ENCODE measurements at places on chromosomes 5 and 9. TPM values are rescaled to one million over a fixed set of nuclear protein-coding genes. Genes with fewer than 3 reads are reported as not detected.

DNA sequence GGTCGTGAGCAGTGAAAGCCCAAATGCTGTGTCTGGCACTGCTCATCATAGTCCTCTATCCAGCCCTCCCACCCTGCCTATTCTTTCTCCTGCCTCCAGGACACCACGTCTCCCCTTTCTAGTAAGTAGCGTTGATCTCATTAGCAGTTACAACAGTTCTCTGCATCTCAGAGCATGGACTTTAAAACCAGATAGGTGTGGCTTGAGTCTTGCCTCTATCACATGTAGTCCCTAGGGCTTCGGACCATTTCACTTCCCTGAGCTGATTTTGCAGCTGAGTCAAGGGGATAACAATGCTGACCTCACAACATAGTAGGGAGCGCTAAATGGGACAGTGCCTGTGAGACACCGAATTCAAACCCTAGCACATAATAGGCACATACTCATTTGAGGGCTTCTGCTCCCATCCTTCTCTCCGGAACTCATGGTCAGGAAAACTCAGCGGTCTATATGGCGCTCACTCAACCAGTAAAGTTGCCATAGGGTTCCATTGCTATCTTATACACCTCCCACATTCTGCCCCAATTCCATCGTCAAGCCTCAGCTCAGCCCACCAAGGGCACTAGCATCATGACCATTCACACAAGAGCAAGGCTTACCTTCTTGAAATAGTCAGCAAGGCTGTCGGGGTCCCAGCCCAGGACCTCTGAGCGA, 515 bp downstream of the LCP2 start:
- H3K27ac ChIP-seq: peak overlapping the region; percentile 98
- H3K36me3 ChIP-seq: peaks cover 50% of the 10 kb centered on the region
- peak overlapping the region; percentile 99 for H3K4me3 ChIP-seq
- DNase-seq: no peak

GRCh38 chr9:117729375-117729774, 25.2 kb downstream of the TLR4 start:
- no peak overlapping the region for H3K27ac ChIP-seq
- peaks cover 10% of the 10 kb centered on the region for H3K27me3 ChIP-seq
- no peaks in the 10 kb centered on the region for H3K36me3 ChIP-seq
- DNase-seq: no peak
- no peak overlapping the region for H3K4me3 ChIP-seq
- H3K4me1 ChIP-seq: no peaks in the 10 kb centered on the region

GRCh38 chr5:170552621-170553115, 48.8 kb downstream of the KCNIP1 start:
- DNase-seq: no peak
- no peaks in the 10 kb centered on the region for H3K27me3 ChIP-seq
- no peak overlapping the region for H3K27ac ChIP-seq
- H3K4me3 ChIP-seq: no peak overlapping the region
- H3K36me3 ChIP-seq: no peaks in the 10 kb centered on the region
- H3K4me1 ChIP-seq: no peaks in the 10 kb centered on the region

- H3K36me3 ChIP-seq: no peaks in the 10 kb centered on the region
- no peaks in the 10 kb centered on the region for H3K27me3 ChIP-seq
- no peaks in the 10 kb centered on the region for H3K4me1 ChIP-seq
- H3K27ac ChIP-seq: no peak overlapping the region
- no peak overlapping the region for H3K4me3 ChIP-seq
These were observed 264.8 kb downstream of the CETN3 start for GRCh38 chr5:90144625-90145327.

DNA sequence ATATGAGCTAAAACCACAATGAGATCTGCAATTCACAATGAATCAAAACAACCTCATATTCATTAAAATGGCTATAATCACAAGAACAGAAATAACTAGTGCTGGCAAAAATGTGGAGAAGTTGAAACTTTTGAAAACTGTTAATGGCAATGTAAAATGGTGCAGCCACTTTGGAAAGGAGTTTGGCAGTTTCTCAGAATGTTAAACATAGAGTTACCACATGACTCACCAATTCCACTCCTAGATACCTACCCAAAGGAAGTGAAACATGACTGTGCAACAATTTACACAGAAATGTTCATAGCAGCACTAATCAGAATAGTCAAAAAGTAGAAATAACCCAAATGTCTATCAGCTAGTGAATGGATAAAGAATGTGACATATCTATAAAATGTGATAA, 862.2 kb downstream of the DTWD2 start:
- no peaks in the 10 kb centered on the region for H3K4me1 ChIP-seq
- H3K4me3 ChIP-seq: no peak overlapping the region
- no peaks in the 10 kb centered on the region for H3K27me3 ChIP-seq
- no peaks in the 10 kb centered on the region for H3K36me3 ChIP-seq

DNA sequence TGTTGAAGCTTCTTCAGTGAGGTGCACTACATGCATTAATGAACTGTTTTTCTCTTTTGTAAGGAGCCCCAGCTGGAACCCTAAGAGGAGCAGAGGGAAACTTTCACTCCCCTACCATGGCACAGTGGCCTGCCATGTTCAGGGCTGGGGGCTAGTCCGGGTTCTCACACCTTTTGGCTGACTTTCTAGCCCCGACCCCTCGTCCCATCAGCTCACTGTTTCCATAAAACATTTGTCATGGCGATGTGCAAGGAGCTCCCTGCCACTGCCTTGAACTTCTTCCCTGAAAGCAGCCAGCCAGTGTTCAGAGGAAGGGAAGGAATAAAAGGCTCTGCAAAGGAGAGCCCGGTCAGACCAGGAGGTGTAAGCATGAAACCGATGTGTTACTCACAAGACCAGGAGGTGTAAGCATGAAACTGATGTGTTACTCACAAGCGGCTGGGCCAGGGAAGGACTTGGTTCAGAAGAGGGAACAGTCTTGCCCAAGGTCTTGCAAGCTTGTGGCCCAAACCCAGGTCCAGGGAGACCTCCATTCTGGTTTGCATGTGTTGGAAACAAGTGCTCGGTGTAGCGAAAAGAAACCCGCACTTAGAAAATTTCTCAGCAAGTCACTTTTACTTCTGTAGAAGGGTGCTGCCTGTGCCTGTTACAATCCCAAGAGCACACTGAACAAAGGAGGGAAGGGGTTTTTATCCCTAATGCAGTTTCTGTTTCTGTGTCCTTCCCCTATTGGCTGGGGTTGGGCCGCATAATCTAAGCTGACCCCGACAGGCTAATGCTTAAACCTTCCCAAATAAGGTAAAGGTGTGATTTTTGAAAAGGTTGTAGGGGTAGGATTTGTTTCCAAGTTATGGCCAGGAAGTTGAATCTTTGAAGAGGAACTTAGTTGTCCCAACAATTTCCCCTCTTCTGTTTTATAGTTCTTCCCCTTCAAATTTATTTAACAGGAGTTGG, 3.4 kb upstream of the ABO start:
- H3K4me3 ChIP-seq: no peak overlapping the region
- H3K27ac ChIP-seq: no peak overlapping the region
- H3K27me3 ChIP-seq: peaks cover 23% of the 10 kb centered on the region
- peaks cover 4% of the 10 kb centered on the region for H3K4me1 ChIP-seq
- no peaks in the 10 kb centered on the region for H3K36me3 ChIP-seq

DNA sequence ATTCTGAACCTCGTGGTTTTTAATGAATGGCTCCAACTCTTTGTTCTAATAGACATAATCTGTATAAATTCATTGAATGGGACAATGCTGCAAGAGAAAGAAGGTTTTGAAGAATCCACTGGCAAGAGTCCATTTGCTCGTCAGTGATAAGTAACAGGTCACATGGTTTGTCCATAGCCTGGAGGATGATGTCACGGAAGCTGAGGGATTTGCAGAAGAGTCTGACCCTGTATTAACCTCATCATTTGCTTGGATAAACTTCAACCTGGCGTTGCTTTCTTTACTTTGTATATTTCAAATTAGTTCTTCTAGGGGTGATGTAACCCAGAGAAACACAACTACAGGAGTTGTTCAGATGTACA, 197.4 kb downstream of the GAS1 start:
- no peak overlapping the region for H3K4me3 ChIP-seq
- H3K4me1 ChIP-seq: no peaks in the 10 kb centered on the region
- no peaks in the 10 kb centered on the region for H3K36me3 ChIP-seq
- H3K27ac ChIP-seq: no peak overlapping the region
- H3K27me3 ChIP-seq: no peaks in the 10 kb centered on the region

GRCh38 chr5:143315929-143316328, 87.6 kb downstream of the NR3C1 start:
- H3K27ac ChIP-seq: no peak overlapping the region
- H3K36me3 ChIP-seq: peaks cover 33% of the 10 kb centered on the region
- H3K27me3 ChIP-seq: no peaks in the 10 kb centered on the region
- H3K4me1 ChIP-seq: peaks cover 34% of the 10 kb centered on the region
- no peak overlapping the region for H3K4me3 ChIP-seq

DNA sequence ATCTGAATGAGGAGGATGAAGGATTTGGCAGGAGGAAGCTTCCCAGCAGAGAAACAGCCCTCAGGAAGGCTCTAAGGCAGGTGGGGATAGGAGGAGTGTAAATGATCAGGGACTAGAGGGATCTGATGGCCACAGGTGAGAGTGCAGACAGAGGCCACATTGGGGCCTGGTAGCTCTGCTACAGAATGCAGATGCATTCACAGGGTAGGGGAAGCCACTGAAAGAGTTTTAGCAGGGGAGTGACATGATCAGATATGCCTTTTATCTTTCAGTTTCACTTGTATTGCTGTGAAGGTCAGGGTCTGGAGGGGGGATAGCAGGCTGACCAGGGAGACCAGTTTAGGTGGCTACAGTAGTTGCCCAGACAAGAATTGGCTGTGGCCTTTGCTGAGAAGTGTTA, 3.0 kb downstream of the TXNDC15 start:
- DNase-seq: no peak
- H3K27me3 ChIP-seq: no peaks in the 10 kb centered on the region
- H3K27ac ChIP-seq: peak overlapping the region; percentile 69
- peaks cover 30% of the 10 kb centered on the region for H3K36me3 ChIP-seq
- H3K4me1 ChIP-seq: peaks cover 54% of the 10 kb centered on the region

DNA sequence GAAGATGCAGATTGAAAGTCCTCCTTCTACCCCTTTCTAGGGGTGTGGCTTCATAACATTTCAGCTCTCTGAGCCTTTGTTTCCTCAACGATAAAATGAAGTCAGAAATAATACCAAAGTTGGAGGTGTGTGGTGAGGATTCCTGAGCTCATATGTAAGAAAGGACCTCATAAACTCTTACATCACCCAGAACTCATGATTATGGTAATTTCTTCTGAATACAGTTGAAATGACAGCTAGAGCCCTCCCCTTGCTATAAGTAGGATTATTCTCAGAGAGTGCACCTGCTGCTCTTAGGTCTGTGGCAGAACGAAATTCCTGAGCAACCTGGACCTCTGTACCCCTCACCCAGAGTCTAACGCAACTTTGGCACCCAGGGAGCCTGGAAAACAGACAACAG, 291.4 kb upstream of the KLF4 start:
- no peaks in the 10 kb centered on the region for H3K27me3 ChIP-seq
- H3K4me1 ChIP-seq: no peaks in the 10 kb centered on the region
- no peak for DNase-seq

DNA sequence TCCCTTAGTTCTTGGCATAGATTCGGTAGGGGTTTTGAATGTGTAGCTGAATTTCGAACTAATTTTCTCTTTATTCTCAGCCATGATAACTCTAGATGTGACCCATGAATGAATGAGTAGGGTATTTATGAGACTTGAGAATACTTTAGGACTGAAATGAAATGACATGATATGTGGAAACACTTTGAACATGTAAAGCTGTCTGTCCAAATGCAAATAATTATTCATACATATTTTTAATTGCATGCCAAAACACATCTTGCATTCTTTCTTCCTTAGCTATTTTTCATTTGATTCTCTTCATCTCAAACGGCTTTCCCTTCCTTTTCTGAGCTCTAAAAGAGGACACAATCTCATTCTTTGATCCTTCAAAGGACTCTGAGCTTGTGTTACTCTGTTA, 3.4 kb downstream of the NNT start:
- H3K4me3 ChIP-seq: no peak overlapping the region
- no peak overlapping the region for H3K27ac ChIP-seq
- no peaks in the 10 kb centered on the region for H3K27me3 ChIP-seq
- DNase-seq: no peak

The ABLIM3 gene
- not detected for total RNA-seq

The KCNT1 gene
- not detected for total RNA-seq

The SPATA31C1 gene
- total RNA-seq: not detected

The MCC gene
- total RNA-seq: 0.88 TPM

The CCL27 gene
- not detected for total RNA-seq

Data from activated T-helper 1 cell treated with anti-CD3 and anti-CD28 coated beads, Interleukin-12 subunit alpha, Interleukin-12 subunit beta, Interleukin-2, Interleukin-4 antibody, amounts not matched to agents 30 ng/mL and 10 ng/mL and 1 ng/mL, durations not matched to agents 14 hours and 24 hours and 36 hours (primary cell).